ENCODE measurements at places on chromosomes 1 and 21.

DNA sequence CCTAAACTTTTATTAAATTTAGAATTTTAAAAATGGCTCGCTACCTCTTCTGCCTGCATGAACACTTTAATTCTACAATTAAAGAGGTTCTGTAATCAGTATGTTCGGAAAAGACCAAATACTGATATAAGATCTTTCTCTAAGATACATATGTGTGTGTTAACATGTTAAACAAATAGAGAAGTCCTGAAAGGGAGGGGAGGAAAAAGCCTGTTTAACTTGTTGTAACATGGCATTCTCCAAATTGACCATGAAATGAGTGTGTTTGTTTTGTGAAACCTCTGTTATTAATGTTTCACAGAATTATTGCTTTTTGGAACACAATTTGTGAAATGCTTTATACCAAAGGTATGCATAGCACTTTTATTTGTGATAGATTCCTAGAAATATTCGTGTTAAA is 77.0 kb downstream of the MARK1 start:
- DNase-seq = no peak

DNA sequence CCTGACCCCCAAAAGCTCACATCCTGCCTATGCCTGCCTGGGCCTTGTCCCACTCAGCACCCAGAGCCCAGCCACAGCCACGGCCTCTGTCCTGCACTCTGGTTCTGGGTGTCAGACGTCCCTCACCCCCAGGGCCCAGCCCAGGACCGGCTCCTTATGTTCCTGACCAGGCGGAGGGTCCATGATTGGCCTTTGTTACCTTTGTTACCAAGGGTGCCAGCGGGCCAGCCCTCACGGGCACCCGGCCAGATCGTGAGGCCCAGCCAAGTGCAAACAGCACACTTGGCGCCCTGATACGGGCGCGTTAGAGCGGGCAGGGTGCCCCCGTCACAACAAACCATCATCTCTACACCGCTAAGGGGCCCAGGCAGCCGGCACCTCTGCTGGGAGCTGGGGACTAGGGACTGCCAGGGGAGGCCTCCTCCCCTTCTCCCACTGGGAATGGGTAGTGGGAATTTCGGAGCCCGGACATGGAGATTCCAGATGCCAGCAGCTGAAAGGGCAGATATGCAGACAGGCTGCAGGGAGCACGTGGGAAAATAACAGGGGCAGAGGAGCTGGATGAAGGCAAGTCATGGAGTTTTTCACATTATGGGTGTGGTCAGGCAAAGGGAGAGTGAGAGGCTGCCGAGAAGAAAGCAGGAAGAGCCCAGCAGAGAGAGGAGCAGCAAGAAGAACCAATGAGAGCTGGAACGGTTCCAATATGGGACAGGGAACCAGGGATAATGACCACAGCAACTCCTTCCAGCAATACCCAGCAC is 22.1 kb downstream of the HSPG2 start:
- no peak for DNase-seq

DNA sequence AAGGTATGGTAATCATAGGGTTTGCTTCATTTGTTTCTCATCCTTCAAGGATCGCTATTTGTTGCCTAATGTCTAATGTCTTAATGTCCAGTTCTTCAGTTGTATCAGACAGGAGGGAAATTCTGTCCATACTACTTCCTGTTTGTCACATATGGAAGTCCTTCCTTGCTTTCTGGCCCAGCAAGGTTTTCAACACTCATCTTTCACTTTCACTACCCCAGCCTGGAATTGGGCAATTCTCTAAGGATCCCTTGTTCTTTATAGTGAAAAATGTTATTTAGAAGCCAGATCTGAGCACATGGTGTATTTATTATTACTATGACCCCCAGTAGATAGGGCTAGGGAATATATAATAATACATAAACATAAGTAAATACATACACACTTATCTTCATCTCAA is 50.6 kb upstream of the SLC35A3 start:
- DNase-seq = no peak

DNA sequence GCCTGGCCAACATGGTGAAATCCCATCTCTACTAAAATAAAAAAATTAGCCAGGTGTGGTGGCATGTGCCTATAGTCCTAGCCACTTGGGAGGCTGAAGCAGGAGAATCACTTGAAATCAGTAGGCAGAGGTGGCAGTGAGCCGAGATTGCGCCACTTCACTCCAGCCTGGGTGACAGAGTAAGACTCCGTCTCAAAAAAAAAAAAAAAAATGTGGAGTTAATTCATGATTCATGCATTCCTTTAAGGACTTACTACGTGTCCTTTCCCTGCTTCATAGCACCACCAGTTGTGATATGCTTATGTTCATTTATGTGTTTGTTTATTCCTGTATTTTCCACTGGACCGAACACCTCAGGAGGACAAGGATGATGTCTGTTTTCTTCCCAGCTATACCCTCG is 12.7 kb upstream of the PRELP start:
- no peak for DNase-seq

- DNase-seq = no peak
Measured at GRCh38 chr1:55646181-55646580, 431.0 kb upstream of the USP24 start.

DNA sequence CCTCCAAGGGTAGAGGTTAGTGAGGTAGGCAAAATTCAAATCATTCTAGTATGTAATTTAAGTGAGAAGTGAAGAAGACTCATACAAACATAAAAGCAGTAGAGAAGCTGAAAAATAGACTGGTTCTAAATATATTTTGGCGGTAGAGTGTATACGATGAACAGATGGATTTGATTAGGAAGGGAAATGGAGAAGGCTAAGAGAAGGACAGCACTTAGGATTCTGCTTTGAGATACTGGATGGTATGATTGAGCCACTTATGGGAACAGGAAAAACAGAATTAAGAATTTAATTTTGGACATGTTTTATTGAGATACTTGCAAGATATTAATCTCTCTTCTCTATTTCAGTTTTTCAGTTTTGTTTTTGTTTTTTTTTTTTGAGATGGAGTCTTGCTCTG is 60.1 kb downstream of the EPB41 start:
- DNase-seq = no peak

DNA sequence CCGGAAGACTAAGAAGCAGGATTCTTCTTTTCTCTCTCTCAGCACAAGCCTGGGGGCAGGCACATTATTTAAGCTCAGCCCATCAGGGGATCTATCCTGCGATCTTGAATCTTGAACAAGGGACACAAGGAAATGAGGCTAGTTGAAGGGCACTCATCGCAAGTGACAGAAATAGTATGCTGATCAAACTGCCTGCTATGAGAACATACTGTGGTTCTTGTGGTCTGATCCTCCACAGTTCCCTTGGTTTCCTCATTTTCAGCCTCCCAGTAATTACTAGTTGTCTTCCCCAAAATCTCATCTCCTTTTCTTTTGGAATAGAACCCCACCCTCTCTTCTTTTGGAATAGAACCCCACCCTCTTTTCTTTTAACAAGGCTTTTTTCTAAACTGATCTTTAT is 6.5 kb downstream of the ANKRD45 start:
- DNase-seq = no peak

DNA sequence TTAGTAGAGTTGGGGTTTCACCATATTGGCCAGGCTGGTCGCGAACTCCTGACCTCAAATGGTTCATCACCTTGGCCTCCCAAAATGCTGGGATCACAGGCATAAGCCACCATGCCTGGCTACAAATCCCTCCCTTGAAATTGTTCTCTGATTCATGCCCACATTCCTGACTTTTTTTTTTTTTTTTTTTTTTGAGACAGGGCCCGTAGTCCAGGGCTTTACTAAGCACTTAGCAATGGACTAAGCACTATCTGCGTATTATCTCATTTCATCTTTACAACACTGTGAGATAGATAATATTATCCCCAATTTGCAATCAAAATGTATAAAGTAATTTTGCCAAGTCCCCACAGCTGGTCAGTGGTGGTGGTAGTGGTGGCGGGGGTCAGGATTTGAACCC is 58.9 kb downstream of the VWA5B1 start:
- no peak for DNase-seq

DNA sequence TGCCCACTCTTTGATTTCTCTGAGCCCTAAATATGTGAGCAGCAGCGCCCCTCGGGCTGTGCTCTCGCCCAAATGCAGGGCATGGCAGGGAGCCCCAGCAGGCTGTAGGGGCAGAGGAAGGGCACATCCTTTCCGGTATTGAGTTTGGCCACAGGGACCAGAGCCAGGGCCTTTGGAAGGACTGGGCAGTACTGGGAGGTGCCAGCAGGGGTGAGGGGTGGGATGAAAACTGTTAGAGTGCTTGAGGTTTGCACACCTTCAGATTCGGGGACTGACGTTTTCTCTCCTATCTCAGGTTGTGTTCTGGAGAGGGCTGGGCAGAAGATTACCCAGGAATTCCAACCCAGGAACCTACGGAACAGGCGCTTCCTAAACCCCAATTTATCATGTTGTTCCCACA is 2.2 kb upstream of the ATP1A2 start:
- DNase-seq = no peak

- no peak for DNase-seq
Measured at GRCh38 chr1:243535014-243535413, 279.2 kb downstream of the SDCCAG8 start.

GRCh38 chr1:7426780-7427604 is 344.1 kb upstream of the VAMP3 start:
- no peak for DNase-seq

DNA sequence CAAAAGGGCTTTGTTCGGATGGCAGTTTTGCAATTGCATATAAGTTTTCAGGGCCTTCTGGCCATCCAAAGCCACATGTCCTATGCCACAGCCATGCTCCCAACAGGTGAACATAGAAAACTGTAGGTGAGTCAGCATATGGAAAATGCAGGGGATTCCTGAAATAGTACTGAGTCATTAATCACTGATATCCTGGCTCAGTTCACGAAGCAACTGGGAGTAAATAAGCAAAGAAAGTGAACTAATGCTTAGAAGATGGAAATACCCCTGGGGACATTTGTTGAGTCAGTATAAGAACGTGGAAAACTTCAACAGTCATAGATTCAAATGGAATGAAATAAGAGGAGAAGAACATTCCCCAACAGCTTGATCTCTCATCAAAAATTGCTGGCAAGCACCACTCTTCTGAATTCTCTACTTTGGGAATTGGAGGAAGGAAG is 148.9 kb upstream of the RUNX1 start:
- no peak for DNase-seq

DNA sequence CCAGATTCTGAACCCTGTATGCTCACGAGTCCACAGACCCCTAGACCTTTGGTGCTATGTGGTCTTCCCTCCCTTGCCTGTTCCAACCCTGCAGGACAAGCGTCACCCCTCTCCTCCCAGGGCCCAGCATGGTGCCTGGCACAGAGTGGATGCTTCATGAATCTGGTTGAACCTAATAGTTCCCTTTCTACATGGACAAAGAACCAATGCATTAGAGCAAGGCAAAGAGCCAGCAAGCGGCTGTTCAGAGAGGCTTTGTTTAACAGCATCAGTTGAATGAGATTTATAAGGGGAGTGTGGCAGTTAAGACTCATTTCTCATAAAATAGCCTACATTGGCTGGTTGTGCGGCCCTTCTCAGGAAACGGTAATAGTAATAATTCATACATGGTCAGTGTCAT is 14.9 kb downstream of the SLC26A9 start:
- no peak for DNase-seq

- DNase-seq = no peak
Measured at GRCh38 chr1:245872475-245872874, 634.6 kb downstream of the SMYD3 start.

GRCh38 chr21:17269760-17270159 is 243.1 kb upstream of the CXADR start:
- no peak for DNase-seq

DNA sequence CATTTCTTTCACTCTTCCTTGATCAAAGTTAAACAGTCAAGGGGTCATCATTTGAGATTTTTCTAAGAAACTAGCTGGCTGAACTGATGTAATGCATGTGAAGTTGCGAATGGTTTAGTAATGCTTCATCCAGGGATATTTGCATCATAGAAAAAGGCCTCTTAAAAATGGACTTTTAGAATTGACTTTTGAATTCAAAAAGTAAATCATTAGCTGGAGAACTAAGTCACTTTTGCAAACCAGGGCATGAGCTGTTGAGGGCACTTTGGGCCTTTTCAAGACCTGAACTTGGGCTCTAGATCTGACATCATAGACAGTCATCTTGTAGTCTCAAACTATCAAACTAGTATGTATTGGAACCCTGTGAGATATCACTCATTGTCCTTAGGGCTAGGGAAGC is 85.0 kb downstream of the GRIK1 start:
- no peak for DNase-seq

DNA sequence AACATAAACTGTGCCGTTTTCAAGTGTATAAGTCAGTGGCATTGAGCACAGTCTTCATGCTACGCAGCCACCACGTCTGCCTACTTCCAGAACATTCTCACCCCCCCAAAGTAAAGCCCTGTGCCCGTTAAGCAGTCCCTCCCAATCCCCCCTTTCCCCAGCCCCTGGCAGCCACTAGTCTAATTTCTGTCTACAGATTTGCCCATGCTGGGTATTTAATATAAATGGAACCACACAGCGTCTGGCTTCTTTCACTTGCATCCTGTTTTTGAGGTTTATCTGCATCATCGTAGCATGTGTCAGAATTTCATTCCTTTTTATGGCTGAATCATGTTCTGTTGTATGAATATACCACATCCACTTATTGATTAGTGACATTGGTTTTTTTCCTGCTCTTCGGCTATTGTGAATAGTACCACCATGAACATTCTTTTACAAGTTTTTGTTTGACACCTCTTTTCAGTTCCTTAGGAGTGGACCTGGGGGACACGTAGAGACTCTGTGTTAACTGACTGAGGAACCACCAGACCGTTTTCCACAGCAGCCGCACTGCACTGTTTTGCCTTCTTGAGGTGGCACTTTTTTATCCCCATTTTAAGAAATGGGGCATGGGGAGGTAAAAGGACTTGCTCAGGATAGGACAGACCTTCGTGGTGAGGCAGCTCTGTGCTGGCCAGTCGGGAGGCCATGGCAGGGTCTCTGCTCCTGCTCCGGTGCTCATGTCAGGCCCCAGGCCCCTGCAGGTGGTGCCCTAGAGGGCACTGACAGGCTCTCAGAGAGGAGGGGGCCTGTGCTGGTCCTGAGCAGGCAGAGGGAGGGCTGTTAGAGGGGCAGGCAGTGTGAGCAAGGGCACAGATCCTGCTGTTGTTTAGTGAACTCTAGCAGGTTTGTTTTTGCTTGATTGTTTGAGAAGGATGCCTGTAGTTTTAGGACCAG is 123.8 kb downstream of the PCBP3 start:
- no peak for DNase-seq

GRCh38 chr1:40862008-40862863 is at the start of gene CITED4:
CITED4 (minus strand) TSS chr1:40862363; CDS start chr1:40862127, 236 bp downstream.
- DNase-seq = peak; percentile 94

DNA sequence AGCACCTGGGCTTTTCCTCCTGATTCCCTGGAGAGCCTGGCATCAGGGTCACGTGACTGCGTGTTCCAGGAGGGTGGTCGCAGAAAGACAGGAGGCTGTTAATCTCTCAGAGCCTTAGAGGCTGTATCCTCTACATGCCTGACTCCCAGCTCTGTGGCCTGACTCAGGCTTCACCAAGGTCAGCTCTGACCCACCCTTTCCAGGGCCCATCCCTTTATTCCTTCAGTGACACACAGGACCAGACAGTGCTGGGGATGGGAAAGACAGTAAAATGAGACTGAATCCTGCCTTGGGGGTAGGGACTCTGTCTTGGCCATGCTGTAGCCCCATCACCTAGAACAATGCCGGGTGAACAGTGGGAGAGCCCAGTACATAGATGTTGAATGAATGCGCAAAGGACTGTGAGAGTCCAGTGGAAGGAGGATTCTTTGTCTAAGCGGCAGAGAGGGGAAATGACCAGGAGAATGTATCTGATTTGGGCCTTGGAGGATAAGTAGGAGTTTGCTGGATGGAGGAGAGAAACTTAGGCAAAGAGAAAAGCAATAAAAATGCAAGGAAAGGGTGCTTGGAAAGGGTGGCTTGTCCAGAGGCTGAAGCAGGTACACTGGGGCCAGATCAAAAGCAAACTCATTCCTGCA is 33.0 kb downstream of the EPHX1 start:
- DNase-seq = no peak

Measured in activated T-helper 1 cell treated with Interleukin-2 at 50 U/mL for 16 hours (primary cell).